AG08396 (cell line): ENCODE measurements at places on chromosomes 2 and 18.

DNA sequence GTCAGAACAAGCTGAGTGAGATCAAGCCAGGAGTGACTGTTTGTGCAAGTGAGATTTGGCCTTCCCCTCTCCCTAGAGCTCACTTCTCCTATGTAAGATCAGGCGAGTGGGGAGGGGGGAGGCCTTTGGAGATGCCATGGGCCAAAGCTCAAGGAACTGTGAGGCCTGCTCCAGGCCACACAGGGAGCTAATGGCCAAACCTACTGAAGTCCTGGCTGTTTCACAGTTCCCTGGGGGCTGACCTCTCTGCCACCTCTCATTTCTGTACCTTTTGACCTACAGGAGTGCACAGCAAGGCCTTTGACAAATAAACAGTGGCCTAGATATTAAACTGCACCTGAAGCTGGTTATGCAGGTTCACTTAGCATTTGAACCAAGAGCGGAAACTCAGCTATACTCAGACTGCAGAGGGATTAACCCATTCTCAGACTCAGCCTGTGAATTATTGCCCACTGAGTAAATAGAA is 235.0 kb upstream of the NT5C1B start:
- no peak for DNase-seq

- DNase-seq, result peak; percentile 35
These were observed 49.3 kb downstream of the COA5 start for GRCh38 chr2:98558852-98559530.

DNA sequence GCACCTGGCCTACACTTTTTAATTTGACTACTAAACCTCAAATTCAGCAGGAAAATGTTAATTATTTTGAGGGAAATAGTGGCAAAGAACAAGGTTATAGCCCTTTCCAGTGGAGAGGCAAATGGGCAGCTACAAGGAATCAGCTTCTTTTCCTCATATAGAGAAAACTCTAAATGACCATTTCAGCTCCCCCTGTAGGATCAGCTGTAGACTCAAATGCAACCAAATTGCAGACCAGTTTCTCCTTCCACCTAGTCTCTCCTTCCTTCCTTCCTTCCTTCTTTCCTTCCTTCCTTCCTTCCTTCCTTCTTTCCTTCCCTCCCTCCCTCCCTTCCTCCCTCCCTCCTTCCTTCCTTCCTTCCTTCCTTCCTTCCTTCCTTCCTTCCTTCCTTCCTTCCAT is 158.2 kb downstream of the ZEB2 start:
- no peak for DNase-seq

GRCh38 chr2:34031097-34031496 is 432.0 kb upstream of the FAM98A start:
- no peak for DNase-seq

DNA sequence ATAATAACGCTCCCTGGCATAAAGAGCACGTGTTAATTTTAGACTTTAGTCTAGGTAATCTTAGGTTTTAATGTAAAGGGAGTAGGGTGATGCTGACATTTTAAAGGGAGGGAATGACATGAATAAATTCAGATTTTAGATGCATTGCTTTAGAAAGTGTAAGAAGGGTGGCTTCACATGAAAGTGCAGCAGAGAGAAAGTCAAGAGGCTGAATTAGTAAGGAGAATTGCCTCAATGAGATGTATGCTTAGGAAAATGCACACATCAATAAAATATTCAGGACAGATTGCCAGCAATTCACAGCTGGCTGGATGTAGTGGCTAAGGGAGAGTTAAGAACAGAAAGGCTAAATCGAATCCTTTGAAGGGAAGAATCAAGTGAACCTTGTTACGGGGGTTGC is 165.5 kb upstream of the CDH19 start:
- no peak for DNase-seq

GRCh38 chr2:209661286-209661894 is 110.2 kb upstream of the UNC80 start:
- DNase-seq, result no peak

DNA sequence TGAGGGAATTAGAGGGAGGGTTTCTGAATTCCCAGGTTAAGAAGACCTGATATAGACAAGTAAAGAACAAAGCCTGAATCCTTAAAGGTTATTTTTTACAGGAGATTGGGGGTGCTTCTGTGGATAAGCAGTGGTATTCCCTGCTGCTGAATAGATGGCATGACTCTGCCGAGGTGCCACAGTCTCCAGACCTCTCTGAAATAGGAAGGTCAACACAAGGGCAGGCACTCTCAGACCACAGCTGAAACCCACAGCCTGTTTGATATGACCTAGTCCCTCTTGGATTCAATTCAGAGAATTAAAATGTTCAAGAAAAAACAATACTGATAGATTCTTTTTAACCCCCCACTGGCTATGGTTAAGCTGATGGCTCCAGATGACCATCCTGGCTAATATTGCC is 259.3 kb downstream of the PTGR3 start:
- no peak for DNase-seq

DNA sequence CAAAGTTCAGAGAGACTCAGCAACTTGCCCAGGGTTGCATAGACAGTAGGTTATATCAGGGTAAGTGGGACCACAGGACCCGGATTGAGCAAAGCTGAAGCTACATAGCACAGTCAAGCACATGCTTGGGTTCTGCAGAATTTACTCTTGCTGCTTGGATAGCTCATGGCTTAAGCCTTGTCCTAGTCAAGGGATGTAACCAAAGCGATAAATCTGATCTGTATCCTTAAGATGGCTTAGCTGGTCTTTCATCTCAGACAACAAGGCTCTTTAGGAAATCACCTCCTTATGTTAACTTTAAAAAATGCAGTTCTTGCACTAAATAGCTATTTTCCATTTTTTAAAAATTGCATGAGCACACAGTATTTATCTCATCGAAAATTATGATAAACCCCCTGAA is 158.5 kb downstream of the LPIN1 start:
- DNase-seq, result no peak

GRCh38 chr2:238895891-238896600 is 48.2 kb downstream of the TWIST2 start:
- DNase-seq, result peak; percentile 89

- DNase-seq, result peak; percentile 68
These were observed 468 bp upstream of the SATB2 start for GRCh38 chr2:199458009-199458805.

GRCh38 chr2:162734866-162735265 is 103.7 kb downstream of the KCNH7 start:
- no peak for DNase-seq

DNA sequence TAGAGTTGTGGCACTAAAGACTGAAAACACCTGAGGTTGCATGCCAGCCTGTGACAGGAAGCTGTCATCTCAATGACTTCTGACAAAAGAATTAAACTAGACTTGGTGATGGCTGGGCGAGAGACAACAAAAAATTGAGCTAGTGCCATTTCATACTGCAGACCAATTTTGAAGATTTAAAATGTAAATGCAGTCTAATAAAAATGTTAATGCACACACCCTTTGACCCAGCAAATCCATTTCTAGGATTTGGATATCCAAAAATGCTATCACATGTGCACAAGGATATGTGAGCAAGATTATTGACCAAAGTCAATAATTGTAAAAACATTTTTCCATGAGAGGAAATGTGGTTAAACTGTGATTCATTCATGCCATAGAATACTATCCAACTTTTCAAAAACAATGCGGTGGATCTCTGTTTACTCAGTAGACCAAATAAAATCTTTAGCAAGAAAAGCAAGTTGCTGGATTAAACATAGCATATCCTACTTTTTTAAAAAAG is 5.6 kb downstream of the FBXO36 start:
- peak; percentile 25 for DNase-seq

GRCh38 chr18:62485684-62486083 is 37.1 kb upstream of the ZCCHC2 start:
- peak; percentile 59 for DNase-seq

DNA sequence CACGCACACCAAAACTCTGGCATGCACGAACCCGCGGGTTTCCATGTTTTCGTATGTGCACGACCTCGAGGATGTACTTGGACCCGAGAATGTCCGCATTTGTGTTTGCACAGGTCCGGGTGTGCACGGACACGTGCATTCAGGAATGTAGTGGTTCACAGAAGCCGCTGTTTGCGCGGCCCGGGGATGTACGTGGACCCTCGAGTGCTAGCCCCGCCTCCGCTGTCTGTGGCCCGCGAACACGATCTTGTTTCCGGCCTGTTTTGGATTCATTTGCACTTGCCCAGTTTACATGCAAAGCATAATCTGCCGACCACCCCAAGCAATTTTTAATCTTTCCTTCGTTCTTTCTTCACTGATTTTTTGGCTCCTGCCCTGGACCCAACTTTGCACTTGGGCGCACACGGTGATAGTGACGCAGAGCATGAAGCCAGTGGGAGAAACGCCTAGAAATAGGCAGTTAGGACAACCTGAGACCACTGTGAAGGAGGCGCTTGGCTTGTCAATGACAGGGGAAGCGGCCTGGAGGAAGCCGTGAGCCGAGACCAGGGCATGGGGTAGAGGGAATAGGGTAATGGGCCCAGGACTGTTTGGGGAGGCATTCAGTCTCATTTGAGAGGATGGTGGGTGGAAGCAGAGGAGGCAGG is 45.4 kb upstream of the PTMA start:
- DNase-seq, result no peak

GRCh38 chr2:235532307-235532706 is 38.5 kb downstream of the AGAP1 start:
- no peak for DNase-seq

- no peak for DNase-seq
These were observed 705 bp upstream of the TEX261 start for GRCh38 chr2:70995426-70995729.

- no peak for DNase-seq
These were observed 149.1 kb downstream of the UBR3 start for GRCh38 chr2:169976335-169976851.

DNA sequence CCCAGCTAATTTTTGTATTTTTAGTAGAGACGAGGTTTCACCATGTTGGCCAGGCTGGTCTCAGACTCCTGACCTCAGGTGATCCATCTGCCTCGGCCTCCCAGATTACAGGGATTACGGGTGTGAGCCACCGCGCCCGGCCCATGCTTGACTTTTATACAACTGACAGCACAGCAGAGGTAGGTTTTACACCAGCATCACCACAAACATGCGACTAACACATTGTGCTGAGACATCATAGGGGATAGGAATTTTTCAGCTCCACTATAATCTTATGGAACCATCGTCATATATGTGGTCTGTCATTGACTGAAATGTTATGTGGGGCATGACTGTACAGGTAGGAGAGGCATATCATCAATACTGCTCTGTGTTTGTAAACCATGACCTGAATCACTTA is 122.1 kb downstream of the THADA start:
- no peak for DNase-seq

DNA sequence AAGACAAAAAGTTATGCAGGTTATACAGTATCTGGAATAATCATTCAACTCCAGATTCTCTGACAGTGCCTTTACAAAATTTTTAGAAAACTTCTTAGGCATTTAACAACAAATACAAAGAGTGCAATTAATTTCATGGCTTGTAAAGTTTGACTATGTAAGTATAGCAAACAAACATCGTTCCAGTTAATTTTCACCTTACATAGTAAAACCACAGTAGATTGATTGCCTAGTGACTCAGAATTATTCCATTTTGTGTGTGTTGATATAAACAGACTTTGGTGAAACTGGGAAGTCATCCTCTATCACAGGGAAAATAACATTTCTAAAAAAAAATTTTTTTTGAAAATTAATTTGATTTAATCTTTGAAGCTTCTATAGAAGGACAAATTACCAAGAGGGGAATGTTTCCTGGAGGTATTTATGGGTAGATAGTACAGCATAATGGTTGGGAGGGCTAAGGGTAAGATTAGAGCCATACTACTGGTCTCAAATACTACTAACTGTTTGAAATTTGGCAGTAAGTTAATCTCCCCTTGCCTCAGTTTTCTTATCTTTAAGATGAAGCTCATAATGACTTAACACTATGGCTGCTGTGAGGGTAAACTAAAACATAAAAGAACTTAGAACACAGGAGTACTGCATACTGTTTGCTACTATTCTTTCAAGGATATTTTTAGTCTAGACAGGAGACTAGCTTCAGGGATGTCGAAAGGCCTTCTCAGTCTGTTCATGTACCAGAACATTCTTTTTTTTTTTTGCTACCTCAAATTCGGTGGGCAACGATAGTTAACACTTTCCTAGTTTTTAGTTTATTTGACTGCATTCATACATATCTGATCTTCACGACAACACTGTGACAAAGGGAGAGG is 19.6 kb downstream of the NDUFAF7 start:
- DNase-seq, result no peak

DNA sequence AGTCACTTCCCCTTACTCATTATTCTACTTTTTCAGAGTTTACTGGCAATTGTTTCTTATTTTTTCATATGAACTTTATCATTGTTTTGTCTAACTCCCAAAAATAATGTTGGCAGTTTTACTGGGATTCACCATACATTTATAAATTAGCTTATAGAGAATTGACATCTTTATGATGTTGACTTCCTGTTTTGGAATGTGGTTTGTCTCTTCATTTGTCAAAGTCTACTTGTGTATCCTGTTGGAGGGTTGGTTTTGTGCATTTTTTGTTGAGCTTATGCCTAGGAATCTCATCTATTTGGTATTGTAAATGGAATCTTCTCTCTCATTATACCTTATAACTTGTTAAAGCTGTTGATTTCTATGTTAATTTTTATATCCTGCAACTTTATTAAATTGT is 16.4 kb downstream of the EPC2 start:
- no peak for DNase-seq

- peak; percentile 95 for DNase-seq
These were observed 568.4 kb downstream of the TNS1 start for GRCh38 chr2:217434180-217434975.
